Foreskin keratinocyte (primary cell): ENCODE measurements at places on chromosomes 3 and 15.

DNA sequence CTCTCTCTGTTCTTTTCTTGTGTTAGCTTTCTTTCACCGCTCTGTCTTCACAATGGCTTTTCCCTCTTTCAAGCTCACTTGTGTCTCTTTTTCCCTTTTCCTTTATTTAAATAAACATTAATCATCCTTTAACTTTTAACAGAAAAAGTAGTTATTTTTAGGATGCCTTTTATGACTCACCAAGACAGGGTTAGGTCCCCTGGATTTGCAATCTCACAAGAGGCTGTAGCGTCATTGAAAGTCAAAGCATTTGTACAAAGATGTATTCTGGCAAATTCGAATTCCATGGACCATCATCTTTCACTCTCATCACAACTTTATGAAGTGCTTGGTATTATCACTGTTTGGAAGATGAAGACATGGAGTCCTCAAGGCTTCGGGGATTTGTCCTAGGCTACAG is 34.8 kb upstream of the MCTP2 start:
- DNase-seq: no peak

- DNase-seq: peak; percentile 12
Observed at GRCh38 chr15:85048430-85048829, 66.8 kb downstream of the PDE8A start.

- DNase-seq: no peak
Observed at GRCh38 chr15:70029297-70029701, 68.4 kb downstream of the TLE3 start.

DNA sequence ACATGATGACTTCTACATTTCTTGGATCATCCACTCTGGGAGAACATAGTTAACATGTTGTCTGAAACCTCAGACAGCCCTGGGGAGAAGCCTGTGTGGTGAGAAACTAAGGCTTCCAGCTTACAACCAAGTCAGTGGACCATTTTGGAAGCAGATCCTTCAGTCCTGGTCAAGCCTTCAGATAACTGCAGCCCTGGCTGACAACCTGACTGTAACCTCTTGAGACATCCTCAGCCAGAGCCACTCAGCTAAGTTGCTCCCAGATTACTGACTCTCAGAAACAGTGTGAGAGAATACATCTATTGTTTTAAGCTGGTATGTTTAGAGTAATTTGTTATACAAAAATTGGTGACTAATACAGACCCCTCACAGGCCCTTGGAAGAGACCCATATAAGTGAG is 50.9 kb upstream of the KPNA4 start:
- no peak for DNase-seq

DNA sequence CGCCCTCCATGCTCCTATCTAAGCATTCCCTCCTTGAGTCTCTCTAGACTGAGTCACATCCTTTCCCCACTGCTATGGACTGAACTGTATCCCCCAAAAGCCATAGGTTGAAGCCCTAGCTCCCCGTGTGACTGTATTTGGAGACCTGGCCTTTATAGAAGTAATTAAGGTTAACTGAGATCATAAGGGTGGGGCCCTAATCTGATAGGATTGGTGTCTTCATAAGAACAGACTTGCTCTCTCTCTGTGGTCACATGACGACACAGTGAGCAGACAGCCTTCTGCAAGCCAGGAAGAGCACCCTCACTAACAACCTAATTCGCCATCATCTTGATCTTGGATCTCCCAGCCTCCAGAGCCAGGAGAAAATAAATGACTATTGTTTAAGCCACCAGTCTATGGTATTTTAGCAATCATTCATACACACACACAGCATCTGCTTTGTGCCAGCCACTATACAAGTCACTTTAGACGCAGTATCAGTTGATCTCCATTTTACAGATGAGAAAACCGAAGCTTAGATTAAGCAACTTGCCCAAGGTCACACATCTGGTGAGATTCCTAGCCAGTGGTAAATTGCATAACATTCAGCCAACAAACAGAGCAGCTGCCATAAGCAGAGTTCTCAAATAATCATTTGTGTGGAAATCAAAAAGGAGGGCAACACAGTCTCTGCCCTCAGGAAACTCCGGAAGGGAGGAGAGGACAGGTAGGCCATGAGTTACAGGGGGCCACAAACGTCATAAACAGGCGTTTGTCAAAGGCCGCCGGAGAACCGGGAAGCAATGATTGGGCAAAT is 66.3 kb upstream of the HES1 start:
- DNase-seq: no peak

- DNase-seq: no peak
Observed at GRCh38 chr15:31027910-31028578, 36.6 kb upstream of the MTMR10 start.

GRCh38 chr15:78105476-78106241 is 13.3 kb downstream of the SH2D7 start:
- no peak for DNase-seq

DNA sequence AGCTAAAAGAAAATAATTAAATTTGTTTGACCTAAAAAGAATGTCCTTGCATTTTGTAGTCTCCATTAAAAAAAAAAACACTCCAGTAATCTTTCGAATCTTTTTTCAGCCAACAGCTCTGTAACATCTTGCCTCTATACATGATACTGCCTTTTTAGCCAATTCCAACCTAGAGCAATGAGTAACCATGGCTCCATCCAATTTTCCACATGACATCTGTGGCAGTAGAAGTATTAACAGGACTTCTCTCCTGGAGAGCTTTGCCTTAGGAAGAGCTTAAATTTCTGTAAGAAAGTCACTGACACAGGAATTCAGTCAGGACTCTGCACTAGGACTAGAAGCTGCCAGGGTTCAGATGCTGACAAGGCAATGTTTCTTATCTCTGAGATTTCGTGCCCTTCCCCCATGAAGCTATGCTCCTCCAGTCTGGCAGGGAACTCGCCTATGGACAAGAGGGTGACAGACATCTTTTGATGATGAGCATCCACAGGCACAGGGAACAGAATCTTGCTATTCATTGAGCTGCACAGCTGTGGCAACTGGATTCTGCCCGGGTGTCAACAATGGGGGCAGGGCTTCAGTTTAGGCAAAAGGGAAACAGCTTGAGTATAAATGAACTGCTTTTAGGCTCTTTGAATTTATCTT is 81.8 kb downstream of the ALCAM start:
- no peak for DNase-seq

DNA sequence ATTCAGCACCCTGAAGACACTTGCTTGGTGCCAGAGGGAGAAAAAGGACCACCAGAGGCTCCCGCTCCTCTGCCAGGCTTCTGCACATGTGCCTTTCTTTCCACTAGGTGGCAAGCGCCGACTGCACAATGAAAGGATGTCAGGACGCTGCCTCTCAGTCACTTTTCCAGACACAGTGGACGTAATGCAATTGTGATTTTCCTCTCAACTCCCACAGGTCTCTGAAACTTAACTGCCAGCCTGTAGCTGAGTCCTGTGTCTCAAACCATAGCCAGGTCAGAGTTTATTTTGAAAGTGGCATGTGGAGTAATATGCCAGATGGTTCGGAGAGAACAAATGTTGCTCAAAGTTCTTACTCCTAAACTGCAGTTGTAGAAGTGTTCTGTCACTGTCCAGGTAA is 162.9 kb downstream of the ITPR1 start:
- DNase-seq: peak; percentile 57

DNA sequence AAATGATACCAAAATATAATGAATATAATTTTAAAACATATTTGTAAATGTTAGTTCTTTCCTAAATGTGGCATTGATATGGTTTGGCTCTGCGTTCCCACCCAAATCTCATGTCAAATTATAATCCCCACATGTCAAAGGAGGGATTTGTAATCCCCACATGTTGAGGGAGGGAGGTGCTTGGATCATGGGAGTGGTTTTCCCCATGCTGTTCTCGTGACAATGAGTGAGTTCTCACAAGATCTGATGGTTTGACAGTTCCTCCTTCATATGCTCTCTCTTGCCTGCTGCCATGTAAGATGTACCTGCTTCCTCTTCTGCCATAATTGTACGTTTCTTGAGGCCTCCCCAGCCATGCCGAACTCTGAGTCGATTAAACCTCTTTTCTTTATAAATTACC is 12.0 kb downstream of the CGGBP1 start:
- DNase-seq: no peak

- DNase-seq: peak; percentile 64
Observed at GRCh38 chr3:42651248-42652091, 2.0 kb upstream of the ZBTB47 start.

GRCh38 chr3:142276781-142277180 is 51.4 kb upstream of the GK5 start:
- DNase-seq: no peak

DNA sequence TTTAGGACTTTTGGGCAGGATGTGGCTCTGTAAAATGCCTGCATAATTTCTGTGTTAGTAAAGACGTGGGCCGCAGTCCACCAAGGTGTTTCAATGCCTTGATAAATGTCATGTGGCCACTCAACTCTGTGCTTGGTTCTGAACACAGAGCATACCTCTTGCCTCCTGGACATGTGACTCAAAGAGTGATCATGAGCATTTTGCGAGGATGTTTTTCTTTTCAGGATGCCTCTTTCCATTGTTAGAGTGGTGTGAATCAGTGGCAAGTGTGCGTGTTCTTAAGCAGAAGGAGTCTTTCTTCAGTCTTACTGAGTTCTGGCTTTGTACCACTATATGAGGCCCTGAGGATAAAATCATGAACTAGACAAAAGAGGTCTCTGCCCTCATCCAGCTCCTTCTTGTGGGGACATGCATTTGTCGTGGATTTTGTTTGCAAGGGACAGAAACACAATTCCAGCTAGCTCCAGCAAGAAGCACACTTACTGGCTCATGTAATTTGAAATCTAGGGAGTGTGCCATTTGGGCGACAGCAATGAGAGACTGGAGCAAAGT is 363.4 kb downstream of the LRTM1 start:
- DNase-seq: peak; percentile 39

GRCh38 chr15:85412066-85412465 is 31.7 kb downstream of the AKAP13 start:
- peak; percentile 59 for DNase-seq

DNA sequence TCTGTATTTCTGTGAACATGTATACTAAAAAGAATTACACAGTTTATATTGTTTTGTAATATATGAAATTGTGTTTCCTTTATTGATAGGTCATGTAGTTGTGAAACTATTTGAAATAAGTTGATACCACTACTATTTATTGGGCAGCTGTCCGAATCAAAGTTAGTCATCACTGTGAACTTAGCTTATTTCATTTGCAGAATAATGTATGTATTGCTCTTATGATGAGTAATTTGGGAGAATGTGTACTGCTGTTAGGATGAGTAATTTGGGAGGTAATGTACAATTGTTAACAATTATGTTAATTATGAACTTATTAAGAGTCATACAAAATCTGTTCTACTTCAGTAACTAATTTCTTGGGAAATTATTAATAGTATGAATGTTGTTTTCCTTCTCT is 22.2 kb downstream of the FXR1 start:
- DNase-seq: no peak

- no peak for DNase-seq
Observed at GRCh38 chr3:76570436-76571057, 469.4 kb upstream of the ROBO2 start.

DNA sequence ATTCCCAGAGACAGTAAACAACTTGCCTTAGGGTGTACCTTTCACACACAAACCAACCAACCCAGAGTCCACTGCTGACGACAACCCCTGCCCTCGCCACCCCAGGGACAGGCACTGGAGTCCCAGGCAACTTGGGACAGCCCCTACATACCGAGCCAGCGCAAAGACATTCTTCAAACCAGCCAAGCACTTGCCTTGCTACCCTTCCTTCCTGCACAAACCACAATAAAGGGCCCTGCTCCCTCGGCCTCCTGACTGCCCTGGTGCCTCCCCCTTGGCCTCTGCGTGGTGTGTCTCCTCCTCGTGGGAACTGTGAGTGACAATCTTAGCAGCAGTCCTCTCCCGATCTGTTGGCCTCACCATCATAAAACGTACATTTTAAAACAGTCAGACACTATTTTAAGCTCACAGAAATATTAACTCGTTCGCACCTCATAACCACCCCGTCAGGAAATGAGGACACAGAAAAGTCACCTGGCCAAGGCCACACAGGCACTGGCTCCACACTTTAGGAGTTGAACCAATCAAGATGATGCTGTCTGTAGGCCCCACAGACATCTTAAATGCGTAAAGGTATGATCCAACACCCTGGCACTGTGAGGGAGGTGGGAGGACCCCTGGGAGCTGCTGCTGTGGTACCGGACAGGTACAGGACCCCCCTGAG is 113.8 kb downstream of the ADCY5 start:
- DNase-seq: no peak

GRCh38 chr3:170081079-170081741 is 43.4 kb downstream of the GPR160 start:
- no peak for DNase-seq

DNA sequence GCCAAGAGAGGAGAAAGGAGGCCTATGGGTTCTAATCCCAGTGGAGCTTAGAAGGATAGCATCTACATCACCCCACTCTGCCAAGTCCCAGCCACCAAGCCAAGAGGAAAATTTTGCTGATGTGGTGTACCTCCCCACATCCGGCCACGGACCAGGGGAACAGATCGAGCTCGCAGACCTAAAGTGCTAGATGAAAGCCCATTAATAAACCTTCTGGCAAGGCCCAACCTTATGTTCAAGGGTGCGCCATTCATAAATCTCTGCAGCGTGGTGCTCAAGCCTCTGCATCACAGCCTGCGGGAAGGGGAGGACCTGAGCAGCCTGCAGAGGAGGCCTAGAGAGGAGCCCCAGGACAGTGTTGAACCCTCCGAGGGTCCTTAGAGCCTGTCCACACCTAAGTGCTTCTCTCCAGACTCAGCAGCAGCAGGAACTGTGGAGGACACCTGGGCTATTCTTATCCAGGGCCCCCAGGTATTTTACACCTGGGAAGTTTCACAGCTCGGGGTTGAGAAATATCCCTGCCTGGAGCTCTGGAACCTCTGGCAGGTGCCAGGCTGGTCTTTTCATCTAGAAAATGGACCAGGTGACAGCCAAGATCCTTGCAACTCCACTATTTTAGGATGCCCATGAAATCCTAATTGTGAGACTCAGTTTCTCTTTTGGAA is 68.0 kb downstream of the MRPL46 start:
- DNase-seq: no peak

DNA sequence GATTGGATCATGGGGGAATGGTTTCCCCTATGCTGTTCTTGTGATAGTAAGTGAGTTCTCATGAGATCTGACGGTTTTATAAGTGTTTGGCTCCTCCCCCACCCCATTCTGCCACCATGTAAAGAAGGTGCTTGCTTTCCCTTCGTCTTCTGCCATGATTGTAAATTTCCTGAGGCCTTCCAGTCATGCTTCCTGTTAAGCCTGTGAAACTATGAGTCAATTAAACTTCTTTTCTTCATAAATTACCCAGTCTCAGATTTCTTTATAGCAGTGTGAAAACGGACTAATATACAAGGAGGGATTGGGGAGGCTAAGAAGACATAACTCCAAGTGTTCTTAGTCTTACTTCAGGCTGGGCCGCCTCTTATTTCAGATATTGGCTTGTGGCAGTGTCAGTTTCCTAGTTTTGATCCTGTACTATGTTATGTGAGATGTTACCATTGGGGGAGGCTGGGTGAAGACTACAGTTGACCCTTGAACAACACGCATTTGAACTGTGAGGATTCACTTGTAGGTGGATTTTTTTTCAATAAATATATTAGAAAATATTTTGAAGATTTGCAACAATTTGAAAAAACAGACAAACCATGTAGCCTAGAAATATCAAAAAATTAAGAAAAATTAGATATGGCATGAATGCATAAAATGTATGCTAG is 44.9 kb downstream of the NMD3 start:
- DNase-seq: no peak

GRCh38 chr15:77781946-77782240 is 149.2 kb upstream of the LINGO1 start:
- DNase-seq: no peak
